Activated CD4-positive, alpha-beta memory T cell treated with anti-CD3 and anti-CD28 coated beads, Interleukin-2, amount 10 ng/mL, durations not matched to agents 7 days and 5 days (primary cell): ENCODE measurements at places on chromosomes 11 and 22. TPM values are rescaled to one million over a fixed set of nuclear protein-coding genes. Genes with fewer than 3 reads are reported as not detected.

The FOLR3 gene
- not detected for total RNA-seq

The ANO1 gene
- not detected for total RNA-seq

The LARGE1 gene
- 0.18 TPM for total RNA-seq

The LIMK2 gene
- total RNA-seq = 46.4 TPM

The C22orf42 gene
- total RNA-seq = not detected
